C1 segment of cervical spinal cord (tissue), 14 donors: ENCODE measurements at places on chromosomes 1 and 21.

- no peak for DNase-seq
Measured at GRCh38 chr1:172277989-172278388, 142.5 kb upstream of the C1orf105 start.

DNA sequence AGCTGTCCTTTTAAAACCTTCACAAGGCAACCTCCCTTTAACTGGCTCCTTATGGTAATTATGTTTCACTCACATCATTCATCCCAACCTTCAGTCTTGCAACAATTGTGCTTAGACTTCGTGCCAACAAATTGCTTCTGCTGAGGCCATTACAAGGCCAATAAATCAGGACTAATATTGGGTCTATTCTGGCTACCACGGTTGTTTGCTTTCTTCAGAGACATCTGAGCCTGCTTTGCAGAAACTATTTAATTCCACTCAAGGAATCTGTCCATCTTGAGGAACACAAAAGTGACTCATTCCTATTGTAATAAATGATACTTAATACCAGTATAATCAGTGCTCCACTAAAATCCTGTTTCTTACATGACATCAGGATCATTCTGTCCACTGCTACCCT, 2.6 kb upstream of the GSTM4 start:
- no peak for DNase-seq

DNA sequence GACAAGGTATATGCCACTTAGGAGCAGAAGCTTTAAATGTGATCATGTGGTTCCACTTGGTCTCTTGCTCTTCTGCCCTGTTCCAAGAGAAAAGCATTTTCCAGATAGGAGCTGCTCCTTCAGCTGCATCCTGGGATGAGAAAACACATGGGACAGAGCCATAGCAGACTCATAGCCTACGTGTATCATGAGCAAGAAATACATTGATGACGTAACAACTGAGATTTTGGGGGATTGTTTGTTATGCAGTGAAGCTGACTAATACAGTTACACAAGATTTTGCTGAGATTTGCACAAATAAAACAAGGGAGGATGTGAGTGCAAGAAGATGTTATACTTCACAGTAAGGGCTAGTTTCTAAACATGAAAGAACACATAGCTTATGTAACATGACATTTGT, 36.0 kb upstream of the IRF2BP2 start:
- no peak for DNase-seq

GRCh38 chr1:235160383-235160956, 580 bp downstream of the RBM34 start:
- no peak for DNase-seq

DNA sequence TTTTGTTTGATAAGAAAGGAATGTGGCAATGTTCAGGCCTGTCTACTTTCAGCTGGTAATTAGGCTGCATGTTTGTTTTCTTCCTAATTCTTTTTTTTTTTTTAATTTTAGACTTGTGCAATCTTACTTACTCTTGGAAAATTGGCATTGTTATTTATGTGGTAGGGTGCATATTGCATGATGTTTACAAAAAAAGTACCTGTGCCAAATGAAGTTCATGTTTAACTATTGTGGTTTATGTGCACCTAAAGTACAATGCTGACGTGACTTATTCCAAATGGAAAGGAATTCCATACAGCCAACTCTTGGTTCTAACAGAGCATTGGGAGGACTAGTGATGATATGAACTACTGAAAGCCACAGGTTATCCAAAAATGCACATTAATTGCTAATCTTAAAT, 51.0 kb downstream of the KCNK2 start:
- DNase-seq: no peak

- DNase-seq: no peak
Measured at GRCh38 chr1:53047737-53048736, 14.0 kb upstream of the PODN start.

DNA sequence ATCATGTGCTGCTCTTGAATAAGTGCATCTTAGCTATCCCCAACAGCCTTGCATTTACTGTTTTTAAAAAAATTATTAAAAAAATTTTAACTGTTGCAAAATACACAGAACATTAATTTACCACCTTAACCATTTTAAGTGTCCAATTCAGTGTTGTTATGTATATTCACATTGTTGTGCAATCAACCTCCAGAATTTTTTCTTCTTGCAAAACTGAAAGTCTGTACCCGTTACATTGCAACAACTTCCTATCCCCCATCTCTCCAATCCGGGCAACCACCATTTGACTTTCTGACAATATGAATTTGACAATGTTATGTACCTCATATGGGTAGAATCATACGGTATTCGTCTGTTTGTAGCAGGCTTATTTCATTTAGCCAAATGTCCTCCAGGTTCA, 83.1 kb downstream of the FMN2 start:
- DNase-seq: no peak

DNA sequence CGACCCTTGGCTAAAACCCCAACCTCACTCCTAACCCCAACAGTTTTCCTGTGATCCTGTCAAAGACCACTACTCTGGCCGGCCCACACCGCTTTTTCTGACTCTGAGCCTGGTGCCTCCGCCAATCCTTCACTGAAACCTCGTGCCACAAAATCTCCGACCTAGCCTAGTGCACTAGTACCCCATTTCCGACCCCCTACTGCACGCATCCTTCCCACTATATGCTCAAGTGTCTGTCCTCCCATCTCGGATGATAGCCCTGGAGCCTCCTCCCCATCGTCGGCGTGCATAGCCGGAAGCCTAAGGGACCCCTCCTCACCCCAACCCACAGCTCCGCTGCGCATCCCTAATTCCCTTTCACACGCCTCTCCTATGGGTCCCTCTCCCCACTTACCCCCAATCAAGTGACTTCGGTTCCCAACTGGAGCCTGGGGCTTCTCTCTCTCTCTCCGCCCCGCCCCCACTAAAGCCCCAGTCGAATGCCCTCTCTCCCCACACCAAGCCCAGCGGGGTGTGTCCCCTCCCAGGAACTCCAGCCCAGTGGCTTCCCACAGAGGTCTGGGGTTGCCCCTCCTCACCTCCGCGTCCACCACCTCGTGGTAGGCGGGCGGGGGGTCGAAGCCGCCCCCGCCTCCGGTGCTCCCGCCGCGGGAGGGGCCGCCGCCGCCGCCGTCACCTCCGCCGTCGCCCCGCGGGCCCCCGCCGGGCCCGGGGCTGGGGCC, 791 bp downstream of the USP24 start:
- DNase-seq: peak; percentile 59

DNA sequence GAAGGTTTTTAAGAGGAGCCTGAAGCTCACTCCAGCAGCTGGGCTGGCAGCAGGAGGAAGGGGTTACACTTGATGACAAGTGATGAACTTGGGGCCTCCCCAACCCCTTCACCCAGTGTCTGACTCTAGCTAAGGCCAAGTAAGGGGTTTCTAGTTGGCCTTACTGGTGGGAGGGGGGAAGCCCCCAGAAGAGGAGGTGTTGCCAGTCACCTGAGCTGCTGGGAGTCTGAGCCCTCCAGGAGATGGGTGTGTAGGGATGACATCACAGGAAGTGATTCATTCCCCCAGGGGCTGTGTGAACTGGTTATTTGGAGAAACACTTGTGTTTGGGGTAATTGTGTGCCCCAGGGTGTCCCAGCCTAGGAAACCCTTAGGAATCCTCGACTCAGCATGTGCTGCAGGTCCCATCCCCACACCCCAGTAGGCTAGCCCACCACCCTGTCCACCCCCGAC, 3.1 kb downstream of the PADI1 start:
- no peak for DNase-seq

DNA sequence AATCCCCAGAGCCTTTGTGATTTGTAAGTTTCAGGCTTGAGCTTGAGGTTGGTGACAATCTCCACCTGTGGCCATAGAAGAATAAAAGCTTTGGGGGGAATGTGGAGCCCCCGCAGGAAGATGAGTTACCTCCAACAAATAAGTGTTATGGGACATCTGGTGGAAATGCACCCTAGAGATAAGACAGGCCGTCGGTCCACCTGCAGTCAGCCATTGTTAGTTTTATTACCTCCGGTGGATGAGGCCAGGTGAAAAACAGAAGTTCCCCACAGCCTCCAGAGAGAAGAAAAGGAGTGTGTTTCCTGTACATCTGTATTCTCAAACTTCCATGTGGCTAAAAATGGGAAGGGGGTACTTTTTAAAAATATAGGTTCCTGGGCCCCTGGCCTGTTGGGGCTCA, 137.4 kb downstream of the KAZN start:
- DNase-seq: no peak

DNA sequence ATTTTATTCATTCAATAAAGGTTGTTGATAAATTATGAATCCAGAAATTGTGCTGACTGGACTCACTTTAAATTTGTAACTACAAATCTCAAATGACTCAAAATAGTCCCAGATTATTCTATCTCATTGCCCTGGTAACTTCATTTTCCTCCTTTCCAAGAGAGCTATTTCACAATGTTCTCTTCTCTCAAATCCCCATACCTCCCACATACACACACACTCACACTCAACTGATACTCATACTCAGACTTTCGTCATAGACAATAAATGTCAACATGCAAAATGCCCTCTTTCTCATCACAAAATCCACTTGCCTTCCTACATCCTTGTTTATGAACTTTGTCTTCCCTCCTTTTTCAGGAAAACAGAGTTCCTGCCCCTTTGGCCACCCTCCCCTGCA, 33.3 kb downstream of the EXTL2 start:
- DNase-seq: no peak

- no peak for DNase-seq
Measured at GRCh38 chr1:10969267-10969970, 43.0 kb upstream of the TARDBP start.

GRCh38 chr1:184157394-184157742, 105.8 kb downstream of the TSEN15 start:
- DNase-seq: no peak

DNA sequence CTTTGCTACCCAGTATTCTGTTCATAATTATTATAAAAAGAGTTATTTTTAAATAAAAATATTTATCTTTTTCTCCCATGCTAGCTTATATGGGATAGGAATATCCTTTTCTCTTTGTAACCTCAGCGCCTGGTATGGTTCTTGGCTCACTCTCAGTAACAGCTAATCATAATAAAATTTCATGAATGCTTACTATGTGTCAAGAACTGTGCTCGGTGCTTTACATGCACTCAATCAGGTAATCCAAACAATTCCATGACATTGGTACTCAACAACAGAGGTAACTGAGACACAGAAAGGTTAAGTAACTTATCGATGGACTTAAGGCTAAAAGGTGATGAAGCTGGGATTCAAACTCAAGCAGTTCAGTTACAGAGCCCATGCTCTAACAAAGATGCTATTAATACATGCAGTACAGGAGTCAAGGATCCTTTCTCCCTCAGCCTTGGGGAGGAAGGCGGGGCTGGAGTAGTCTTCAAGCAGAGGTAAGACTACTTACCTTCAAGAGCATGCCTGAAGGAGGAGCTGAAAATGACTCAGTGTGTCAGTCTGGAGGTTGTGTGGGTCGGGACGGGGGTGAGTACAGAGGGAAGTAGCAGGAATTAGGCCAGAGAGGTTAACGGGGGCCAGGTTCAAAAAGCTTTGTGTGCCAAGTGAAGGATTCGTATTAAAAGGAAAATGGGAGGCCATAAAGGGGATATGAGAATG, 73.4 kb downstream of the PLPPR5 start:
- no peak for DNase-seq

DNA sequence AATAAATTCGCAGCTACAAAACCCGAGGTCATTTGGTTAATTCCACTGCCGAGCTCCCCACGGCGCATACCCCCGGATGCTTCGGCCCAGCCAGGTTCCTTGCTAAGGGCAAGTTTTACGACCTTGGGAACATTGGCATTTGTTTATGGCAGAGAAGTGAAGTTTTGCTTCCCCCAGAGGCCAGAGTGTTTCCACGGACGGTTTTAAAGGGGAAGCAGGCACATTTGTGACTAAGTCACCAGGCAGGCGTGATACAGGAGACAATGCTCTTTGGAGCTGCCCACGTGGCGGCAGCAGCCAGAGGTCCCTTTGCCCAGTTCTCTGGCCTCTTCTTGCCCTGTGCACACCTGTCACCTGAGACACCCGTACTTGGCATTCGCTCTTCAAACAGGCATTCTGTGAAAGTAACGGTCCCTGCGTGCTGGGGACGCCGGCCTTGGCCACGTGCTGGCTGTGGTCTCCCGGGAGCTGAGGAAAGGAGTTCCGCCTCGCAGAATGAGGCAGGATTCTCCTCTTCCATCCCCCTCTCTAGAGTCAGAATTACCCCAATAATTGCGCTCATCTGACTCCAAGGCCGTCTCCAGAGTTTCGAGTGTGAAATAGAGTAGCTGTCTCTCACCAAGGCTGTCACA, 138.3 kb downstream of the PRDM16 start:
- no peak for DNase-seq

- DNase-seq: no peak
Measured at GRCh38 chr1:225435957-225436392, 8.1 kb upstream of the LBR start.

DNA sequence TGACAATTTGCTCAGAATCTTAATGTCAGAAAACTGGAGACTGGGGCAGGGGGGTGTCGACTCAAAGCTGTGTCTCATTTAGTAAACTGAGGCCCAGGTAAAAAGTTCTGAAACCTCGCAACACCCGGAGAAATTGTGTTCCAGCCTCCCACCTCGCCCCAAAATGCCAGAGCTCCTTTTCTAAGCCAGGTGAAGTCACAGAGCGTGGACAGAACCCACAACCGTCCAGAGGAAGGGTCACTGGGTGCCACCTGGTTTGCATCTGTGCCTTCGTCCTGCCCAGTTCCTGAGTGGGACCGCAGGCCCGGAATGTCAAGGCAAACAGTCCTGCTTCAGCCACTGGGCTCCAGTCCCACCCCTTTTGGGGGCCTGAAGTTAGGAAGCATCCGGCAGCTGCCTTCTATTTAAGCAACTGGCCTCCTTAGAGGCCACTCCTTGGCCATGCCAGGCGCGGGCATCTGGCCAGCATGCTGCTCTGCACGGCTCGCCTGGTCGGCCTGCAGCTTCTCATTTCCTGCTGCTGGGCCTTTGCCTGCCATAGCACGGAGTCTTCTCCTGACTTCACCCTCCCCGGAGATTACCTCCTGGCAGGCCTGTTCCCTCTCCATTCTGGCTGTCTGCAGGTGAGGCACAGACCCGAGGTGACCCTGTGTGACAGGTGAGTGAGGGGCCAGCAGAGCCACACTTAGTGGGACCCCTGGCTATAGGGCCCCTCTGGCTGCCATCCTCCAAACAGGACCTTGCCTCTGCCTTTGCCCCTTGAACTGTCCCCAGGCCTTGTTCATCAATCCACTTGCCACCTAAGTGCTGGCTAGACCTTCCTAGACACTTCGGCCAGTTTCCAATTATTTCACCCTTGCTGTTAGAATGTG, at the start of gene TAS1R1:
TSS of gene TAS1R1 (plus strand) at position 401 of the 872 bp plus-strand sequence. CDS start at position 468, 67 bp downstream.
- peak; percentile 9 for DNase-seq

DNA sequence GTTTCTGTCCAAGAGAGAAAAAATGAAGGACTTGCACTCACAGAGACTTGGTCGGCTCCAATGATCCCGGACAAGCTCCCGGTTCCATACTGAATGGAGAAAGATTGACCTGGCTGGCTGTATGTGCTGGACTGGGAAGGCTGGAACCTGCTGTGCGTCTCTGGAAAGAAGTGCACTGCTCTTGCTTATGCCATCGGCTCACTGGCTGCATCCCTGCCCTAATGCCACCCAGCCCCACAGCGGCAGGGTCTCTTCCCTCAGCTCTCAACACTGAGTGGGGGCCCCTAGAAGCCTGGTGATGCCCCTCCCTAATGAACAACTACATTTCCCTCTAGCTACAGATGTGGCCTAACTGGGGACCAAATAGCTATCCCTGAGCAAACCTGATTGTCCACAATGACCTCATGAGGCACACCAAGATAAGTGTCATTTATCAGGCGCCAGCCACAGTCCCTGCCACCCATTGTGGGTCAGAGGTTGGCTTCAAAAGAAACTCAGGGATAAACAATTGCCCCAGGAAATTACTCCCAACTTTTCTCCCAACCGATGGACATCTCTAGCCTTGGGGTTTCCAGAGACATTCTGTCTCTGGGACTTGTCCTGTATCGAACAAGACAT, 2.6 kb downstream of the CTSE start:
- DNase-seq: no peak

GRCh38 chr1:8439015-8439702, 121.2 kb downstream of the SLC45A1 start:
- no peak for DNase-seq
